Upper lobe of left lung (tissue), 6 donors: ENCODE measurements at places on chromosomes 13 and 19. TPM values are rescaled to one million over a fixed set of nuclear protein-coding genes. Genes with fewer than 3 reads are reported as not detected.
A peak's percentile ranks its signal among the peaks of the same experiment; 100 is the strongest.

Gene RASAL3
- total RNA-seq: 14.6 TPM

DNA sequence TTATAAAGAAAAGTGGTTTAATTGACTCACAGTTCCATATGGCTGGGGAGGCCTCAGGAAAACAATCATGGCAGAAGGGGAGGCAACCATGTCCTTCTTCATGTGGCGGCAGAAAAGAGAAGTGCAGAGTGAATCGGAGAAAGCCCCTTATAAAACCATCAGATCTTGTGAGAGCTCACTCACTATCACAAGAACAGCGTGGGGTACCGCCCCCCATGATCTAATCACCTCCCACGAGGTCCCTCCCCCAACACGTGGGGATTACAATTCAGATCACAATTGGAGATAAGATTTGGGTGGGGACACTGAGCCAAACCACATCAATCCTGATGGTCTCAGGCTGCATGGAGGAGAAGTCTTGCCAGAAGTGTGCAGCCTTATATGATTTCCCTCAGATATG is 26.0 kb downstream of the TM9SF2 start:
- H3K4me3 ChIP-seq: no peak overlapping the region
- H3K36me3 ChIP-seq: peaks cover 6% of the 10 kb centered on the region
- H3K27ac ChIP-seq: no peak overlapping the region
- H3K4me1 ChIP-seq: no peaks in the 10 kb centered on the region

- no peaks in the 10 kb centered on the region for H3K36me3 ChIP-seq
- peak overlapping the region; percentile 85 for H3K4me3 ChIP-seq
- peaks cover 20% of the 10 kb centered on the region for H3K4me1 ChIP-seq
- DNase-seq: peak; percentile 92
- H3K27ac ChIP-seq: peak overlapping the region; percentile 80
Measured at GRCh38 chr19:3573162-3573857, 566 bp downstream of the HMG20B start.

- peak overlapping the region; percentile 97 for H3K27ac ChIP-seq
- no peak overlapping the region for H3K4me3 ChIP-seq
- peaks cover 66% of the 10 kb centered on the region for H3K4me1 ChIP-seq
Measured at GRCh38 chr19:40421993-40422747, 3.6 kb downstream of the SERTAD1 start.

- peaks cover 26% of the 10 kb centered on the region for H3K4me1 ChIP-seq
- no peak overlapping the region for H3K27ac ChIP-seq
- H3K36me3 ChIP-seq: peaks cover 12% of the 10 kb centered on the region
- no peaks in the 10 kb centered on the region for H3K27me3 ChIP-seq
- no peak overlapping the region for H3K4me3 ChIP-seq
Measured at GRCh38 chr13:45472171-45472705, 7.5 kb downstream of the COG3 start.

DNA sequence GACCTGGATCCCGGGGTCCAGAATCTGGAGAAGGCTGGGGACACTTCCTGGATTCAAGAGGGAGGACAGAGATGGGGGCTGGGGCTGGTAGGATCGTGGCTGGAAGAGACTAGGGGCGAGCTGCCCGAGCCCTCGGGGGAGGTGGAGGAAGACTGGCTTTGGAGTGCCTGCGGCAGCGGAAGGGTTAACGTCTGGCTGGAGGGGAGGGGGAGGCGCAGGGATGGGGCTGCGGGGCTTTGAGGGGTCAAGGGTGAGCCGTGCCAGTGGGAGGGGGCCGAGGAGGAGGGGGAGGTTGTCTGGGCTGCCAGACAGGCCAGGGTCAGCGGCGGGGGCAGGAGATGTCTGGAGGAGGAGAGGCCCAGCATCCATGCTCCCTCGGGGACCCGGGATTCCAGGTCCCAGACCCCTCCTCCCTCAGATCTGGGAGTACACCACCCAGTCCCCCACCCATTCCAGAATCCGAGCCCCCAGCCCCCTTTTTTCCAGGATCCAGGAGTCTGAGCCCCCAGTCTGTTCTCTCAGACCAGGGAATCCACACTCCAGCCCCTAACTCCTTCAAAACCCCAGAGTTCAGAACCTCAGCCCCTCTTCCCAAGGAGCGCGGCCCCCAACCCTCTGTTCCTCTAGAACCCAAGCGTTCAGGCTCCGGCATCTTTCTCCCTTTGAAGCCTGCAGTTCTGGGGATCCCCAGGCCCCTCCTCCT is 3.2 kb upstream of the SPACA6 start:
- H3K36me3 ChIP-seq: peaks cover 12% of the 10 kb centered on the region
- H3K27me3 ChIP-seq: no peaks in the 10 kb centered on the region
- peak; percentile 62 for DNase-seq
- H3K4me3 ChIP-seq: peak overlapping the region; percentile 69
- peaks cover 37% of the 10 kb centered on the region for H3K4me1 ChIP-seq

DNA sequence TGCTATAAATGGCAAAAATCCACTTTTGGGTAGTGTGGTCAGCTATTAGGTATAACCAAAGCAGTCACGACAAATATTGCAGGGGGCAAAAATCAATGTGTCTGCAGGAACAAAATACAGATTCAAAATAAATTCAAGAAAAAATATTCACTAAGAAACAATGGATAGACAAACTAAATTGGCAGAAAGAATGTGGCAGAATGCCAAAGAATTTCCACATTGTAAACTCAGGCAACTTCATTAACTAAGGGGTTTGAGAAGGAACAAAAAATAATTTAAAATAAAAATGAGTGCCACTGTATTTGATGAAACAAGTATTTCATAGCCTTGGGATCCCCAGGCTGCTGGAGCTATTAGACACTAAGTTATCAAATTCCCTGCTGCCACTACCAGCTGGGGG is 193.1 kb downstream of the VWA8 start:
- H3K36me3 ChIP-seq: no peaks in the 10 kb centered on the region
- no peak overlapping the region for H3K27ac ChIP-seq
- H3K4me1 ChIP-seq: peaks cover 8% of the 10 kb centered on the region
- no peak overlapping the region for H3K4me3 ChIP-seq
- DNase-seq: no peak
